ENCODE measurements at places on chromosomes 3 and 15. TPM values are rescaled to one million over a fixed set of nuclear protein-coding genes. Genes with fewer than 3 reads are reported as not detected.
A peak's percentile ranks its signal among the peaks of the same experiment; 100 is the strongest.

PLSCR2 gene
- total RNA-seq: 0.82 TPM

ZBTB20 gene
- 66.6 TPM for total RNA-seq

FOXL2 gene
- total RNA-seq: not detected

FEZF2 gene
- not detected for total RNA-seq

CLDN18 gene
- not detected for total RNA-seq

C3orf33 gene
- 4.6 TPM for total RNA-seq

GPR62 gene
- total RNA-seq: not detected

MNS1 gene
- total RNA-seq: 0.18 TPM

GOLGA6L4 gene
- total RNA-seq: 4.6 TPM

CPB1 gene
- not detected for total RNA-seq

- no peak for DNase-seq
Observed at GRCh38 chr3:194043516-194043915, 92.4 kb upstream of the HES1 start.

DNA sequence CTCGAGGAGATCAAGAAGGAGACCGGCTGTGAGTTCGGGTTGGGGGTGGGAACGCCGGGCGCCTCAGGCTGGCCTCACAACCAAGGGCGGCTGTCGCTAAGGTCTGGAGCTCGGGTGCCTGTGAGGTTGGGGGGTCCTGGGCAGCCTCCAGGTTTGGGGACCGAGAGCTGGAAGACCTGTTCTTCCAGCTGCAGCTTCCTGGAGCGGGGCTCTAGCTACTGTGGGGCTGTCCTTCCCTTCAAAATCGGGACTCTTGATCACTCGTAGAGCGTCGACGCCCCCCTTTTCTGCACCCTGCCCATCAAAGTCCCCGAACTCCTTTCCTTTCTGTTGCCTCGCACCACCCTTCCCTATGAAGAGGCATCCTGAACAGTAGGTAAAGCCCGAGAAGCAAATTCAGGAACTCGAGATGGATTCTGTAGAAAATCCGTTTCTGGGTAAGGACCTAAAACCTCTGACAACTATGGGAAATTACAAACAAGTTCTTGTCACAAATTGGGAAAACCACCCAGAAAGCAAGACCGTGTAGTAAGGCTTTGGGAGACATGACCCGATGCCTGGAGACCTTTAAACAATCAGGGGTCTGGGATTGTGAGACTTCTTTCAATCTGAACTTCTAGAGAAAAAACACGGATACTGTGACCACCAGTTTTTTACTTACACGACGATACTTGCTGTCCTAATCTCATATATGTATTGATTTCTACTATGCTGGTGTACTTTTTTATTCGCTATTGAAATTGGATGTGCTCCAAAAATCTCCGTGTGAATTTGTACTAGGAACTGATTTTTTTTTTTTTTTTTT is 556 bp downstream of the CHP1 start:
- no peak for DNase-seq

- no peak for DNase-seq
Observed at GRCh38 chr3:5022966-5023776, 43.9 kb downstream of the BHLHE40 start.

DNA sequence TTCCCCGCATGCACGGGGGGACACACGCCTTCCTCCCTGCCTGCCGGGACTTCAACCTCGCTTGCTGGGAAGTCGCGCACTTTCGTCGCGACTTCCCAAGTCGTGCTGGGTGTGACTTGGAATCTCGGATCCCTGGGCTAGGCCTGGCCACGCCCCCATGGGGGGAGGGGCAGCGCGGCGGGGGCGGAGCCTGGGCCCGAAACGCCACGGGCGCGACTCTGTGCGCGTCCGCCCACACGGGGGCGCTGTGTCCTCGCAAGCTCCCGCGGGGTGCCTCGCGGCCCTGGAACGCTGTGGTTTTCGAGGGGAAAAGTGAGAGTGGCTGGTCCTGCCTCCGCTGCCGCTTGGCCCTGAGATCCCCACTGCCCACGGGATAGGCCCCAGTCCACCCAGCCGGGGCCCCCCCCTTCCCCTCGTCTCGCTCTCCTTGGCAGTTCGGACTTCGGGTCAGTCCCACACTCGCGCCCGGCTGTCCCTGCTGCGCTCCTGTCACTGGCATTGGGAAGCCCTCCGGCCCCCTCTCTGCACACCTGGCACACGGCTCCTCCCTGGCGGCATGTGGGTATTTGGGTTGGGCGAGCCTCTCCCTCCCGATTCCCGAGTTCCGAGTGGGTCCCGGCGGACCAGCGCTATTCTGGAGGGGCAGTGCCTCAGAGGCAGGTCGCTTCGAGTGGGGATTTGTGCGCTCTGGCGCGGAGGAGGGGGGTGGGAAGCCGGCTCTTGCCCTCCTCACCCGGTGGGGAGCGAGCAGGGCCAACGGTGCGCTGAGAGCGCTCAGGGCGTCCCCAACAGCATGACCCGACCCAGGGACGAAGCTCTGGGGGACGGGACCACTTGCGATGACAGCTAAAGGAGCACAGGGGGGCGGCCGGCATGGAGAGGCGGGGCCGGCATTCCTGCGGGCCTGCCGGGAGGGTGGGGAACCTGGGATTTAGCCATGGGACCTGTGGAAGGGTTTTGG is 23.6 kb downstream of the SEC61A1 start:
- DNase-seq: peak; percentile 92

DNA sequence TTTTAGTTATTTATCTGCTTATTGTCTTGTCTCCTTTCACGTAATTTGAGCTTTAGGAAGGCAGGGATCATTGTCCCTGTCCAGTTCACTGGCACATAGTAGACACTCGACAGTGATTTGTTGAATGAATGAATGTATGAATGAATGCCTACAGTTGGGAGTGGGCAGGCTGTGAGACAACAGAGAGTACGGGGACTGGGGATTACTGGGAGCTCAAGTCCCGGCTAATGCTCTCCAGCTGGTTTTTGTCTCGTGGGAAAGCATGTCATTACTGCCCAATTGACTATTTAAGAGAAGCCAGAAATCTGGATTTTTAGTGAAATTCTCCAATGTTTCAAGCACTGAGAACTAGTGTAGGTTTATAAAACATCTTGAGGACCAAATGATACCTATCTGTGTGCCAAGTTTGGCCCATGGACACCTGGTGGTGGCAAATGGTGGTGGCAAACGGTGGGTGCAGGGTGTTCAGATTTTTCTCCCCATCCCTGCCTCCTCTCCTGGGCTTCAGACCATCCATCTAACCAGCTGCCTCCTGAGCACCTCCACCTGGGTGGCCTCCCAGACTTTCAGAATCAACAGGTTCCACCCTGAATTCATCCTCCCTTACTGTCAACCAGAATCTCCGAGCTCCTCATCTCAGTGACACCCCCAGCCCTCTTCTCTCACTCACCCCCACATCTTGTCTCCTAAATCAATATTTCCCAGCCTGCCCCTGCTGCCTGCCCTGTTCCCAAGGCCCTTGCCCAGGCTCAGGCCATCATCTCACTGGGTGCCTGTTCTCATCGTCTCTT is 36.2 kb upstream of the TRH start:
- DNase-seq: no peak

- DNase-seq: no peak
Observed at GRCh38 chr3:24211381-24211780, 266.3 kb downstream of the NR1D2 start.

- DNase-seq: no peak
Observed at GRCh38 chr3:194280777-194281176, 70.4 kb downstream of the CPN2 start.

- no peak for DNase-seq
Observed at GRCh38 chr3:126349071-126349470, 8.1 kb downstream of the KLF15 start.

GRCh38 chr15:64315216-64315615 is 40.8 kb downstream of the CSNK1G1 start:
- no peak for DNase-seq

DNA sequence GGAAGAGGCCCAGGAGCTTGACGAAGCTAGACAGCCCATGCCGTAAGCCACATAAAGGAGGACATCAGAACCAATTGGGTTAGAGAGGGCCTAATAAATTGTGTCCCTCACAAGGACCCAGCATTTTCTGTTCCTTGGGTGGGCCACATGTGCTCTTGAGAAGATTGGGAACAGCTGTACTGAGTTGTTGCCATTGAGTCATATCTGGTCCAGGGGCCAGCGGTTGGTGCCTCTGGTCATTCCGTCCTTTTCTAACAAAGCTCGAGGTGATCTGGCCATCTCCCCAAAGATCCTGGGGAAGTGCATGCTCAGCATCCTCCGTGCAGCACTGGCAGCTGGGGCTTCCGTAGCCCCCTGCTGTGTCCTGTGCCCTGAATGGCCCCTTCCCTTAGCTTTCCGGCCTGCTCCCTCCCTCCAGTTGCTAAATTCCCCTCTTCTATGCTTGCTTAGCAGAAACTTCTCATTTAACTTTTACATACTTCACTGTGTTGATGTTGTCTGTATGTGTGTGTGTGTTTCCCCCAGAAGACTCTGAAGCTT is 73.0 kb downstream of the EEFSEC start:
- no peak for DNase-seq

DNA sequence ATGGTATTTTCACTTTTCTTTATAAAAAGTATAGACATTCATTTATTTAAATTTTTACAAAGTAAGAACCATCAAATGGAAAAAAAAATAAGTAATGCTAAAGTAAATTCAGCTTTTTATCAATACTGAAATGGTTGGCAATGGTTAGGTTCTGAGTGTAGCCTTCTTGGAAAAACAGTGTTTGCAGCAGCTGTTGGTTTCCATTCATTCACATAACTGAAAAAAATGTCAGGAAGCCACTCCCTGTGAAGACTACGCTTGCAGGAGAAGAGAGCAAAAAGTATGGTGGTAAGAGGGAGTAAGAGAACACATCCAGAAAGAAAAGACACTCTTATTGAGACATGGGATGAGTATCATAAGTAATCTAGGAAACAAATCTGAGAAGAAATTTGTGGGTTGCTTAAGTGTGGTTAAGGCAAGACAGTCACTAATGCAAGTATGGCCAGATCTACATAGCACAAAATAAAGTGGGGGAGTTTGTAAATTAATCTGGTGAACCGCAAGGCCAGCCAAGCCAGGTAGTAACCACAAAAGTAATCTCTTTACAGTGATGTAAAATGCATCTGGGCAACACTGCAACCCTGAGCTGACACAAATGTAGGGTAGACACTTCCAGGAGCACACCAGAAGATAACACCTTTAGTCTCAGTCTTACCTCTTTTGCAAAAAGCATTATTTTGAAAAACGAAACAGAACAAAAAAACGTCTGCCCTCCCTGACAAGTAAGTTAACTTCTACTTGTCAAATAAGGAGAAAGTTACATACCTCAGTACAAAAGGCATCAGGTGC is 133.7 kb downstream of the IGSF11 start:
- no peak for DNase-seq

- DNase-seq: no peak
Observed at GRCh38 chr3:18345015-18345367, 80.1 kb downstream of the SATB1 start.

DNA sequence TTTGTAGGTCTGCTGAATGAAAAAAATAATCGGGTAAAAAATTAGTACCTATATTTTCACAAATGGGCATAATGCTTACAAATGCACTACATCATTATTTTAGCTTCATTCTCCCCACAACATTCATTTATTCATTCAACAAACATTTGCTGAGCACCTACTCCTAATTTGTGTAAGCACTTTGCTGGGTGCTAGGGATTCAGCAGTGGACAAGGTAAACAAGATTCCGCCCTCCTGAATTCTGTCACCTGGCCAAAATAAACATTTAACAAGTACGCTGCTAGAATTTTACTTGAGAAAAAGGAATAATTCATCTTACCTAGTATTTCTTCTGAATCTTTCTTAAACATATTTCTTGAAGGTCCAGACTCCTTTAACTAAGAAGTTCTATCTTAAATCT is 72.1 kb downstream of the TIGIT start:
- DNase-seq: no peak

DNA sequence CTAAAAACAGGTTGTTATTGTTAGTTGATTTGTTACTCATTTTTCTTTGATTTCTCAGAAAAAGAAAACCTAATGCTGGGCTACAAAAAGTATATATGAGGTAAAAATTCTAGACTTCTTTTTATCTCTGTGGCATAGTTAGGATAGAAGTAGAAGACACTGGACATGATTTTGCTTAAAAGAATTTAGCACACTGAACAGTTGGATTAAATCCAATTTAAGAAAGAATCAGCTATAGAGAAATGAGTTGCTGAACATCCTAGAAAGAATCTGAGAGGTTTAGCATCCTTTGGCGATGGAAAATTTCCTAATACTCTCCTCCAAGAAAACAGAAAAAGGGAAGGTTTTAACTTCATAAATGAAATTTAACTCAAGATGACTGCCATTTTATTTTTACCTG is 259.7 kb downstream of the TBL1XR1 start:
- DNase-seq: no peak

DNA sequence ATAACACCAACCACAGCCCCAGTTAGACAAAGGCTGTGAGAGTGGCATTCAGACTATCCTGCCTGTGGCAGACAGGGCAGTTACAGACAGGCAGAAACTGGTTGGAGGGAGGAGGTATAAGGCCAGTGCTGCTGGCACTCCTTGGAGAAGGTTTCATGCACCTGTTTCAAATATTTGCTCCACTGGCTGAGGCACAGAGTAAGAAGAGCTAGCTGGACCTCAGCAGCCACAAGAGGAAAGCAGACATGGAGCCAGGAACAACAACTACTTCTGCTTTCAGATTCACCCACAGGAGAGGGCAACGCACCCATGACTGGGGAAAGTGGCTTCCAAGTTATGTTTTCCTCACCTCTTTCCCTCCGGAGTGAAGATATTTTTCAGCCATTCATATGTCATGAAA is 11.5 kb upstream of the PRKAR2A start:
- no peak for DNase-seq

GRCh38 chr3:22990291-22991200 is 212.6 kb upstream of the UBE2E2 start:
- DNase-seq: no peak

DNA sequence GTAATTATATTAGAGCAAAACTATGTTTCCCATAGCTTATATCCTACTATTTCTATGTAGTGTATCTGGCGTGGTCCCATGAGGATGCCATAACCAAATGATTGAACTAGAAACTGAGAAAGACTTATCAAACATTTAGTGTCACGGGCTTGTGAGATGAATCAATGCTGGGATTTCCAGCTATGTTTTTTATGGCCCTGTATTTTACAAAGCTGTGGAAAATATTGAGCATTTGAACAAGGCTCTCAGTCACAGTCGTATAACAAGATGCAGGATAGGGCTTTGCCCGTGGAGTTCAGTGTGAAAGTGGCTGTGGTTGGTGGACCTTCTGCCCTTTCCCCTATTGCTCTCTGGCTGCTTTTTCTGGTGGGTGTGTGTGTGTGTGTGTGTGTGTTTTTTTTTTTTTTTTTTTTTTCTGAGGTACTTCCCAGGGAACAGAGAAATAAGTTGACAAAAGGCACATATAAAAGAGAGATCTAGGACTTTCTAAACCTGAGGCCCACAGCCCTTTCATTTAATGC is 60.7 kb downstream of the CACNA1D start:
- DNase-seq: no peak

DNA sequence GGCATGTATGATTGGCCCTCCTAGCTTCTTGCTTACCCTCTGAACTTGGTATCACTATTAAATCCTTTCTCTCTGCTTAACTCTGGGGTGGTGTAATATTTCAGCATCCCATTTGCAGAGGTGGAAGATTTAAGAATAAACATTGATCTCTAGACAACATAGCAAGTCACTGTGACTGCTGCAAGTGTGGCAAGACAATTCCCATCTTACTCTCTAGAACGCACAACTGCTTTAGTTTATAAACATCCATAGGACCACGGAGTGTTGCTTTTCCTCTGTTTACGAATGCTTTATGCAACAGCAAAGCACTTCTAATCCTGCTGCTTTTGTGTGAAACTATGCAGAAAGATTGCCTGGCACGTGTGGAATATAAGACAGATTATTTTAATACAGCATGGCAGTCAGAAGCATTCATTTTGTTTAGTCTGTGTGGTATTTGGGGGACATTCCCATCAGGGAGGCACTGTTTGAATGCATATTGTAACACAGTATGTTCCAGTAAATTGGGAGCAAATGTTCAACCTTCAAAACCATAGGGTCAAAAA is 338.9 kb upstream of the TMCO5A start:
- DNase-seq: no peak

All from naive thymus-derived CD4-positive, alpha-beta T cell (primary cell).